T-cell (primary cell): ENCODE measurements at places on chromosomes 12 and 14.

DNA sequence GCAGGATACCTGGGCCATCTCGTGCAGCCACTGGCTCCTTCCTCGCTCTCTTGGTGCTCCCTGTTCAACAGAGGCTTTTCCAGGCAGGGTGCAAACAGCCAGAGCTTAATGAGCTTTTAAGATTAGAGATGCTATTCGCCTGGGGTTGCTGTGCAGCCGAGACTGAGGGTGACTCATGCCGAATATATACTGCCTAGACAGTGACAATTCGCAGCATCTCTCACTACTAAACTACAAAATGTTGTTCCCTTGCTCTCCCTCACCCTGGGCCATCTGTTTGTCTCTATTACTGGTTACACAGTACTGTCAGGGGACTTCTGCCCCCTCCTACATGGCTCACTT lies 26.0 kb upstream of the TESC start:
- no peak for DNase-seq

DNA sequence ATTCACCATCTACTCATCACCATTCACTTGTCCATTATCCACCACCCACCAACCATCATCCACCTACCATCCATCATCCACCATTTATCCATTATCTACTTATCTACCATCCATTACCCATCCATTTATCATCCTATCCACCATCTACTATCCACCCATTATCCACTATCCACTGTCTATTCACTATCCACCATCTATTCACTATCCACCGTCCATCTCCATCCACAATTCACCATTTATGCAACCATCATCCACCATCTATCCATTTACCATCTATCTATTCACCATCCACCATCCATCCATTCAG lies 1.5 kb upstream of the AMN start:
- DNase-seq = no peak

DNA sequence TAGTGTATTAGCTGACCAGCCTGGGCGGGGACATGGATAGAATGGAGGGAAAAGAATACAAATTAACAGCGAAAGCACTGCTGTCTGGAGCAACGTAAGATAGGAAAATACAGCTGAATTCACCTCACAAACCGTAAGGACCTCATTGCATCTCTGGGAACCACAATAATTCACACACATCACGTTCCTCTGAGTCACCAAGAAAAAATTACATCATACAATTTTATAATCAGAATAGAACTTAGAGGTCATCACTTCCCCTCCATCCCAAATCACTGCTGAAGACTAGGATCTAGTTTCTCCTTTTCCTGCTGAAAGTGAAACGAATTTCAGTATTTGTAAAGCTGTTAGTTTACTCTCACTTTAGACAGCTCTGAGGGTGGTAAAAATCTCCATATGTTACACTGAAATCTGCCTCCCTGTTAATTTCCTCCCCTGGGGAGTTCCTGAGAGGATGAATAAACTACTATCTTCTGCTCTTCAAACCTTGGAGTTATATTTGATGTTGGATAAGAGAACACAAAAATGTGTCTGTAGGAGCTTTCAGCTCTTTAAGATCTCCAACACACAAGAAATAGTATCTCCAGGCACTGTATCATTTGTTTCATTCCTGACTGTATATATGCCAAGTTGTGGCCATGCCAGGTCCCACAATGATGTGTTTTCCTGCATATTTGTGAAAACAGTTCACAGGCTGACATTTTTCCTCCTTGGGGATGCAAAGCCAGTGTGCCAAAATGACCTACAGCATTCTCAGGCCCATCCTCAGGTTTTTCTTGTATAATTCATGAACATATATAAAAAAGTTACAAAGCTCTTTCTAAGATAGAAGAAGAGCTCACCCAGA lies 63.8 kb upstream of the SSTR1 start:
- no peak for DNase-seq

- DNase-seq = no peak
Measured at GRCh38 chr14:32332415-32333316, 3.6 kb downstream of the AKAP6 start.
